ENCODE measurements at places on chromosomes 5 and 9.
A peak's percentile ranks its signal among the peaks of the same experiment; 100 is the strongest.

DNA sequence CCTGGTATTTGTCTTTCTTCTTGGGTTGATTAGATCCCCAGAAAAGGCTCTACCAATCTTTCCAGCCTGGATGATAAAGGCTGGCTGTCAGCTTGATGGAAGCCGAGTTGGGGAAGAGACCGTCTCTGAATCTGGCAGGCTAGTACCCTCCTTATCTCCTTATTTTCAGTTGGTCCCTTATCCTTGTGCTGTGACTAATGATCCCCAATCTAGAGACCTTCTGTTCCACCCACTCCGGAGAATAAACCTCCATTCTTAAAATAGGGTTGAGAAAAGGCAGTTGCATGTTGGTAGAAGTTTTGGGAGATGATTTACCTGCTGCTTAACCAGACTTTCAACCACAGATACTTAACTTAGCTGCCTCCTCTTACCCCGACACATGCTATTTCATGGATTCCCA, 52.3 kb downstream of the PRKACG start:
- DNase-seq: no peak

- DNase-seq: no peak
Observed at GRCh38 chr5:1205255-1206180, 4.1 kb downstream of the SLC6A19 start.

- DNase-seq: no peak
Observed at GRCh38 chr9:73269430-73270101, 117.9 kb downstream of the ANXA1 start.

DNA sequence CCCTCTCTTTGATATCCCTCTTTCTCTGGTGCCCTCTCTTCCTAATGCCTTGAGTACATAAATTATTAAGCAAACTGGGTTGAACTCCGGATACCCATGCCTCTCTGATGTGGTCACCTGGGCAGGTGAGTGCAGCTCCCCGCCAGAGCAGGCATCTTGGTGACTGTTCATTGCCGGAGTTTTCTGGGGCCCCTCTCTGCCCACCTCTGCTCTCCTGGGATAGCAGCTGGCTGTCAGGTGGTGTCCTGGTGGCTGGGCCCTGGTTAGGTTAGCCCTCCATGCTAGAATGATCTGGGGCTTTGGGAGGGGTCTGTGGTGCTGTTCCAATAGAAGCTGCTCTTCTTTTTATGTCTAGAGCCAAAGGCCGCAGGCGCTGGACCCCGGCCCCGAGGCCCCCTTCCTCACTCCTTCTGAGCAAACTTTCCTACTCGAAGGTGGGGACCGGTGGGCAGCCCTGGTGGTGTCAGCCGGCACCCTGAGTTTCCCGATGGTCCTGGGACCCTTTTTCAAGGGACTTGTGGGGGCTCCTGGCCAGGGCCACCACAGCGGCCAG, 4.9 kb upstream of the SCGB3A1 start:
- no peak for DNase-seq

DNA sequence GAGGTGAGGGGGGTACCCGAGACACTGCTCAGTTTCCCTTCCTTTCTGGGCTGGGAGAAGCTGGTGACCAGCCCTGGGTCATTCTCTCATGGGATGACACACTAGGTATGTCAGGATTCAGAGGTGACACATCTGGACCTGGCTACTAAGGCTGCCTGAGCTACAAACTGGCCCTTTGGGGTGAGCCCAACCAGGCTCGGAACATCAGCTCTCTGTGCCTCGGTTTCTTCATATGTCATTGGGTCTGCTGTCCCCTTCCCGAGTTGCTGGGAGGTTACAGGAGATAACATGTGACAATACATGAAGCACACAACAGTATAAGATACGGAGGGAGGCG, 11.8 kb downstream of the CARD19 start:
- DNase-seq: no peak

DNA sequence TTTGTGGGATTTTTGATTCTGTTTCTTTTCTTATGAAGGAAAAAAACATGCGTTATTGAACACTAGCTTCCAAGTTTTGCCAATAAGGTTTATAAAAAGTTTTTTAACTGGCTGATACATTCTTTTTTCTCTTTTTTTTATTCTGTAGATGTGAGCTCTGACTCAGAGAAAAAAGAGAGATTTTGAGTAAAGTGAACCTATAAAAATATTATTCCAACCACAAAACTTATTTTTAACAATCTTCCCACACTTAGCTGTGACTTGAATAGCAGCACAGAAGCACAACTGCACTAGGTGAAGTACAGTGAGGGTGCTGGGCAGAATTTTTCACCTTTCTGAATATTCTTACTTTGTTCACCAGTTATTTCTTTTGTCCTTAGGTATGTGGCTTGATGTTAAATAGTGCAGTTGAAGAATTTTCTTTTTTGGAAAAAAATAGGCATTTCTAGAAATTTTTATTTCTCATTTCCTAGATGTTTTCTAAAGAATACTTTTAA, 41.6 kb downstream of the CHSY3 start:
- DNase-seq: no peak

GRCh38 chr9:11269036-11269435, 656.2 kb upstream of the PTPRD start:
- DNase-seq: no peak

DNA sequence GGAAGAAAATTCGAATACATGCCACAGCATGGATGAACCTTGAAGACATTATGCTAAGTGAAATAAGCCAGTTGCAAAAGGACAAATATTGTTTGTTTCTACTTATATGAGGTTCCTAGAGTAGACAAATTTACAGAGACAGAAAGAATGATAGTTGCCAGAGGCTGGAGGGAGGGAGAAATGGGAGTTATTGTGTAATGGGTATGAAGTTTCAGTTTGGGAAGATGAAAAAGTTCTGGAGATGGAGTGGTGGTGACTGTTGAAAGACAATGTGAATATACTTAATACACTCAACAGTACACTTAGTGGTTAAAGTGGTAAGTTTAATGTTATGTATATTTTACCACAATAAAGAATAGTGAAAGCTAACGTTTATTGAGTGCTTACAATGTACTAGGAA, 99.6 kb upstream of the SLC44A1 start:
- DNase-seq: no peak

- peak; percentile 34 for DNase-seq
Observed at GRCh38 chr5:134873494-134873893, 677 bp upstream of the TXNDC15 start.

GRCh38 chr5:32498484-32498883, 53.9 kb upstream of the ZFR start:
- no peak for DNase-seq

GRCh38 chr5:151448038-151448985, 909 bp downstream of the SLC36A1 start:
- no peak for DNase-seq

GRCh38 chr5:175887463-175887862, 16.1 kb downstream of the CPLX2 start:
- DNase-seq: no peak

DNA sequence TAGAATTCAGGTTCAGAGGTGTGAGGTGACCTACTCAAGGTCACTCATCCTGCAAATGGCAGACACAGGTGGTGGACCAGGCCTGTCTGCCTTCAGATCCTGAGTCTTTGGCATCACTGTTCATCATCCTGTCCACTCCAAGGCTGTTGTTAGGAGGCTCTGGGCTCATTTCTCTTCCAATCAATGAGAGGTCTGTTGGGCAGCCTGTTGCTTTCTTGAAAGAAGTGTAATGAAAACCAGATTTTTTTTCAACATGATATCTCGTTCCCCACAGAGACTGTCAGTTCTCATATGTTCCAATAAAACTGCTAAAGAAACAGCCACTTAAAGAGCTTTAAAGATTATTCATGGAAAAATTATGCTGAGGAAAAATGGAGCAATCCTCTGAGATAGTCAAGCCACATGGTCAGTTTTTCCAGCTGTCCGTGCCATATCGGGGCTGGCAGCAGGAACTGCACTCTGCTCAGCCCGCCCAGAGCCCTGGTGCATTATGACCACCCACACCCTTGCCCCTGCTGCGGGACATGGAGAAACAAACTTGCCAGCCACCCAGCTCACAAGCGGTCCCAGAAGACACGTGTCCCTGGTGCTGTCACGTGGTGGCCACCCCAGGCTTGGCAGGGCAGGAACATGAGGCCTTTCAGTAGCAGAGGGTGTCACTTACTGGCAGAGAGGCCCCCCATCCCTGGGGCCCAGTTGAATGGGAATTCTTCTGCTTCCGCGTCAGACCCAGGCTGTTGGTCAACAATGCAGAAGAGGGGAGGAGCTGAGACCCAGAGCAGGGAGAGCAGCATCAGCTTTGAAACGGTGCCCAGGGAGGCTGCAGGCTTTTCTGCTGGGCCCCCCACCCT, 63.7 kb upstream of the ANGPTL2 start:
- DNase-seq: no peak

- DNase-seq: no peak
Observed at GRCh38 chr5:116276952-116277351, 192.1 kb downstream of the COMMD10 start.

GRCh38 chr5:177429248-177430040, 3.0 kb downstream of the GRK6 start:
- no peak for DNase-seq

- DNase-seq: no peak
Observed at GRCh38 chr9:132732326-132733259, 62.3 kb downstream of the GTF3C4 start.

DNA sequence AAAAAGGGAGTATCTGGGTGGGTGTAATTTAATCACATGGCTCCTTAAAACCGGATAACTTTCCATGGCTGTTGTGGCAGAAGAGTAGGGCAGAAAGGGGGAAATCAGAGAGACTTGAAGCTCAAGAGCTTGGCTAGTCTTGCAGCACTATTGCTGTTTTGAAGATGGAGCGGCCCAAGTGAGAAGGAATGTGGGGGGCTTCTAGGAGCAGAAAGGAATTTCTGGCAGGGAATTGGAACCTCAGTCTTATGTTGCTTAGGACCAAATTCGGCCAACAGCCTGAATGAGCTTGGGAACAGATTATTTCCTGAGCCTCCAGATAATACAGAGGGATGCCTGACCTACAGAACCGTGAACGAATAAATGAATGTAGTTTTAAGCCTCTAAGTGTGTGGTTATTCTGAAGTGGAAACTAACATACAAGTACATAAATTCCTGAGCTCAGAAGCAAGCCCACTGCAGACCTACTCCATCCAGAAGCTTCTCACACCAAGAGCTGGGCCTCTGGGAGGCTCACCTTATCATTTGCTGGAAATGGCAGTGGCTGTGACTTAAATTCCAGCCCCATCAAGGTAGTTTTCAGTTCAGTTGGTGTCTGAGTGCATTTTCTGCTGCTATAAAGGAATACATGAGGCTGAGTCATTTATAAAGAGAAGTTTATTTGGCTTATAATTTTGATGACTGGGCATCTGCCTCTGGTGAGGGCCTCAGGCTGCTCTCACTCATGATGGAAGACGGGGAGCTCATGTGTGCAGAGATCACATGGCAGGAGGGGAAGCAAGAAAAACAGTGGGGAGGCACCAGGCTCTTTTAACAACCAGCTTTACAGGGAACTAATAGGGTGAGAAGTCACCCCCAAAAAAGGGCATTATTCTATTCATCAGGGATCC, 15.3 kb upstream of the TMEM174 start:
- no peak for DNase-seq

DNA sequence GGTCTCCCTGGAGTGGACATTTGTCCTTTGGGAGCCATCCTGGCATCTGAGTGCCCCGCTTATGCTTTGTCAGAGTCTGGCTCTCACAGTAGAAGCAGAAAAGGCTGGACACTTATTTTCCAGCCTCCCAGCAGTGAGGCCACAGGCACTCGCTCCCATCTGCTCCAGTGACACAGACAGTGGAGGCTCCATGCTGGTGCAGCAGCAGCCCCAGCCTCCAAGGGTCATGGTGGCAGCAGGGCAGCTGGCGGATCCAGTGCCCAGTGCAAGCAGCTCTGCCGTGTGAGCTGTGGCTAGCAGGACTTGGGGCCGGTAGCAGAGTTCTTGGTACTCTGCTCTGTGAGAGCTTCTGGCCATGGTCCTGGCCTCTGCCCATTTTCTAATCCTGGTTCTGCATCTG, 157.3 kb upstream of the ALDH1B1 start:
- DNase-seq: no peak

GRCh38 chr5:167378894-167379723, 912.3 kb upstream of the WWC1 start:
- DNase-seq: no peak

DNA sequence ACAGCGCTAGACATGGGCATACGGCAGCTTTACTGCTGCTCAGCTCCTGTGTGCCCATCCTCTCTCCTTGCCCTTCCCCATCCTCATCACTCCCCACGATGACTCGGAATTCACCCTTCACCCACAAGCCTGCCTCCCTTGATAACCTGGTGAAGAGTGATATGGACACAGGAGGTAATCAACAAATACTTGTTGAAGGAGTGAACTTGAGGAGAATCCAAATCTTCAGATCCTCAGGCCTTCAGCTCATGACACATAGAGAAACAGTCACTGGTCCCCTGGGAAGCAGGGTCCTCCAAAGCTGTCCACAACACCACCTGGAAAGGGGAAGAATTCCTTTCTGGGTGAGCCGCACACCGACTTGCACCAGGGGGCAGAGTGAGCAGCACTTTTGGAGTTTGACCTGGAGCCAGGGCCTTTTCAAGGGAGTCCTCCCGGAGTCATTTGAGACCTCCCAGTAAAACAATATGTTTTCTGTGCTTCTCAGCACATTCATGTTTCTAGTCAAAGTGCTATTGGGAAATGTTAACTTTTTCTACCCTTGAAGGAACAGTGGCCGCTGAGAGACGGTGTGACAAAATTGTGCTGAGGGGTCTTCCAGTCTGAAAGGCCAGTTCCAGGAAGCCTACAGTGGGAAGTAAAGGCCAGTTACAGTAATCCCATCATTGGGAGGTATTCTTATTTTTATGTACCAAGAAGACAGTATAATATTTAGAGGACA, 332.3 kb downstream of the CWC27 start:
- DNase-seq: no peak

DNA sequence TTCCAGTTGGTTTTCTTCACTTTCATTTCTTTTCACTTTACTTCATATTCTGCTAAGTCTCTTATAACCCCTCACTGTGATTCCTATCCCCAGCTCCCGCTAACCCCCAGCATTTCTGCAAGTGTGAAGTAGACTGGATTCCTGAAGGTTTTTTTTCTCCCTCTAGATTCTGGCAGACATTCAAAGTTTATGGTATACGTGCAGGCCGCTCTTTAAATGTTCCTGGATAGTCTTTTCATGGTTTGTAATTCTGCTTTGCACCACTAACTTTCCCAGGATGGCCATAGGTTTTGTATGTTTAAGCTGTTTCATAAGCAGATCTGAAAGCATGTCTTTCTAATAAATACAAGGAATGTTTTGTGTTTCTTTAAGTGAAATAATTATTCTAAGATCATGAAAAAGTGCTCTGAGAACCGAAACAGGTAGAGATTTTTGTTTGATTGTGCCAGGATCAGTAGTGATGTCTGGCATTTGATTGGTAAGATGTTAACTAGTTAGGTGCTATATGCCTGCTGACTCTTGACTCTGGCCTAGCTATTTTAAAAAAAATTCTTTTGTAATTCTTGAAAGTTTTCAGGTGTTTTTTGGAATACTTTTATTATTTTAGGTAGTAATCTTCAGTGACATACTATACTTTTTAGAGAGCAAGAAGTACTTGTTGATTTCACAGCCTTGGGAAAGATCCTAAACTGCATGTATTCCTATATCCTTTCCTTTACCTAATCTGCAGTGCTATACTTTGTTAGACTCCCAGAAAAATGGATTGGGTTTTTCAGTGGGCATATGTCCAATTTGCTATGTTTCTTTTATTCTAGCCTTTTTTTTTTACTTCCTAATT, 29.7 kb downstream of the CNOT6 start:
- no peak for DNase-seq

GRCh38 chr9:5352637-5353248, 13.1 kb upstream of the RLN1 start:
- no peak for DNase-seq

- DNase-seq: no peak
Observed at GRCh38 chr5:132102101-132102701, 28.6 kb downstream of the CSF2 start.

All from NCI-H2227 treated with DMSO at 0.1 percent for 48 hours (cell line).